Breast epithelium (tissue), 4 donors: ENCODE measurements at places on chromosomes 2 and 18. TPM values are rescaled to one million over a fixed set of nuclear protein-coding genes. Genes with fewer than 3 reads are reported as not detected.
A peak's percentile ranks its signal among the peaks of the same experiment; 100 is the strongest.

- DNase-seq: no peak
Measured at GRCh38 chr2:174959787-174960186, 45.4 kb downstream of the CHN1 start.

DNA sequence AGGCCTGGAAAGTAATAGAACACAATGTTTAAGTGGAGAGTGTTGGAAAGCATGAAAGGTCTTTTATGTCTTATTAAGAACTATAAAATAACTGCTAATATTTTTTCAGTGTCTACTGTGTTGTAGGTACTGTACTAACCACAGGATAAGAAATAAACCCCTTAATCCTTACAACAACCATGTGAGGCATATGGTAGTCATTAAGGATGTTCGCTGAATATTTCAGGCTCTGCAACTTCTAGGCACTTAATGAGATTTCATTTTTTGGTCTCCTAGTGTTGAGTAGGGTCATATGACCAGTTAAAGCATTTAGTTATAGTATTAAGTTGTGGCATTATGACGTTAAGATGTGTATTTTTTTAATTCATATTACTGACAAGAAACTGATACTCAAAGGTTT, 346.6 kb upstream of the KCNH7 start:
- no peak for DNase-seq

- no peak for DNase-seq
Measured at GRCh38 chr2:105194022-105194675, 47.4 kb upstream of the GPR45 start.

DNA sequence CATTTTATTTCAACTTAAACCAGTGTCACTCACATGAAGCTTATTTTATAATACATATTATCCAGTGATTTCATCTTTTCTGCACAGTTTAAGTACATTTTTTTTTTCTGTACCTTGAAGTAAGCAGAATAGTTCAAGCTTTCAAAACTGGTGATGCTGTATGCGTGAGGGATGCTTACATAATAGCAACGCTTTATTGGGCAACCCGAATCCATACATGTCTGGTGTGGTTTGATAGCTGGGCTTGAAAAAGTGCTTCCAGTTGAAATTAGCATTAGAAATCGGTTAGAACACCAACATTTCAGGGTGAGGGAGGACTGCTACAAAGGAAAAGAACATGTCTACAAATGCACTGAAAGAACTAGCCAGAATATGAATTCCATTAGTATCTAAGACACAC, 117.4 kb downstream of the MBP start:
- no peak for DNase-seq

GRCh38 chr2:240189686-240190085, 49.2 kb upstream of the OTOS start:
- peak; percentile 33 for DNase-seq

The SCN2A gene
- total RNA-seq: 0.16 TPM

The SLC11A1 gene
- 17.9 TPM for total RNA-seq

The IL36RN gene
- total RNA-seq: not detected

The CXCR2 gene
- 0.33 TPM for total RNA-seq
